ENCODE measurements at places on chromosomes 1 and 21.

DNA sequence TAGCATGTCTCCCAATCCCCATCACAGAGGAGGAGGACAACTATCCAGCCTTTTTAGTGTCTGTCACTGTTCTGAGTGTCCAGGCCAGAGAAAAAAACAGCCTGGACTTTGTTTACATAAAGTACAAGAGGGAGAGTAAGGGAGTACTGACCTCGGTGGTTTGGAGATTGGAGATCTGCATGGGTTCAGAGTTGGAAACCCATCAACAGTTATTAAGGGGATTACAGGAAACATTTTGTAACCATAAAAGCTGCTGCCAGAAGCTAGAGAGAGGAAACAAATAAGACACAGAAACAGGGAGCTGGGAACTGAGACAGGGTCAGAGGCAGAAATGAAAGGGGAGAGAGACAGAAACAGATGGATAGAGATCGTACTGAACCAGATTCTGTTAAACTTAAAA, 131.5 kb upstream of the CTTNBP2NL start:
- no peak for DNase-seq

GRCh38 chr1:94032637-94033036, 88.3 kb downstream of the ABCA4 start:
- no peak for DNase-seq

- DNase-seq = no peak
Observed at GRCh38 chr1:116486424-116486823, 84.4 kb downstream of the CD58 start.

- DNase-seq = no peak
Observed at GRCh38 chr1:1325288-1326074, 879 bp downstream of the CPTP start.

- DNase-seq = no peak
Observed at GRCh38 chr1:232084584-232085223, 458.1 kb downstream of the DISC1 start.

DNA sequence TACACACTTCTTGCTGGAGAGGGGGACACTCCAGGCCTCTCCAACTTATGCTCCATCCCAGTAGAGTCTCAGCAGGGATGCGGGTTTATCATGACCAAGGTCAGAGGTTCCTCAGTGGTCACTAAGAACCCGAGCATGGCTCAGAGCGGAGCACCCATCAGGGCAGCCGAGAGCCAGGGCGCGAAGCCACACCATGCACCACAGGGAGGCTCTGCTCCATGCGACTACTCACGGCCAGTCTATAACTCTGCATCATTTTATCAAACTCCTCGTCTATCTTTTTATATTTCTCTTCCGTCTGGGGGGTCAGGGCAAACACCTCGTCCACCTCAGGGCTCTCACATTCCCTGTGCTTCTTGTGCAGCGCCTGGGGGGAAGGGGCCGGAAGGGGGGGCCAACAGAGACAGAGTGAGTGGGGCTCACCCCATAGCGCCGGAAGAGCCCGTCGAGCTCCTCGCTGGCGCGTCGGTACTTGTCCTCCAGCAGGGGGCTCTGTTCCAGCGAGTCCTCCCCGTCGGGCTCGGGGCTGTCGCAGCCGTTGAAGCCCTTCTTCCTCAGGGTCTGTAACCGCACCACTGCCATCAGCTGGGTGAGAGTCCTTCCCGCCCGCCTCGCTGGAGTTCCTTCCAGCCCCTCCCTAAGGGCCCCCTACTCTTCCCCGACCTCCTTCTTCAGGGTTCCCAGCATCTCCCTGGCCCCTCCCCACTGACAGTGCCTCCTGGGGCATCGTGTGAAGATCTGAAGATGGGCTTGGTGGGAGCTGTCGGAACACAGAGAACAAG, 20.0 kb downstream of the MEF2D start:
- peak; percentile 93 for DNase-seq

DNA sequence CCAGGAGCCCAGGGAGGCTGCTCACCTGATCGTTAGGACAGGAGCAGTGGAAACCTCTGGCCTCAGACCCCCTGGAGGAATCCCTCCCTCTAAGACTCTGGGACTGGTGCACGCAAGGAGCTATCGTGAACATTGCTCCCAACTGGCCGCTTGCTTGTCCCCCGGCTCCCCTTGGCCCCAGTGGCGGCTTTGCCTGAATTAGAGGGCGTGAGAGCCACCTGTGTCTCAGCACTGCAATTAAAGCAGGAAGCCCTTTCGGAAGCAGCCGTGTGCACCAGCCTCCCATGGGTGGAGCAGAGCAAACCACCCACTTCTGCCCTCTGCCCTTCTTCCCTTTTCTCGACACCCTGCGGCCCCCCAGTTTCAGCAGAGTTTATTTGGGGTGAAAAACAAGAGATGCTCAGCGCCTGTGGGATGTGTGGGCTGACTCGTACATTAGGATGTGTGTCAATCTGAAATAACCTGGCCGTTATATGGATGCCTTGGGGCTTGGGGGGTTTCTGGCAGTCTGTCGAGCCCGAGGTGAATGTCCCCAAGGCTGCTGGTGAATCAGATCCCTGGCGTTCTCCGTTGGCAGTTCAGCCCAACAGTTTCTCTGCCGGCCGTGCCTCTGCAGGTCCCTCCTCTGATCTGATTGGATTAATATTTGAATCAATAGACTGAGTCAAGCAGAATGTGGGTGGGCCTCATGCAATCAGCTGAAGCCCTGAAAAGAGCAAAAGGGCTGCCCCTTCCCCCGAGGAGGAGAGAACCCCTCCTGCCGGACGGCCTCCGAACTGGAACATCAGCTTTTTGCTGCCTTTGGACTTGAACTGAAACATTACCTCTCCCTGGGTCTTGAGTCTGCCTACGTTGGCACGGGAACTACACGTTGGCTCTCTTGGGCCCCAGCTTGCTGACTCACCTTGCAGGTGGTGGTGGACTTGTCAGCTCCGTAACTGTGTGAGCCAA, 7.3 kb upstream of the UMODL1 start:
- DNase-seq = peak; percentile 55

DNA sequence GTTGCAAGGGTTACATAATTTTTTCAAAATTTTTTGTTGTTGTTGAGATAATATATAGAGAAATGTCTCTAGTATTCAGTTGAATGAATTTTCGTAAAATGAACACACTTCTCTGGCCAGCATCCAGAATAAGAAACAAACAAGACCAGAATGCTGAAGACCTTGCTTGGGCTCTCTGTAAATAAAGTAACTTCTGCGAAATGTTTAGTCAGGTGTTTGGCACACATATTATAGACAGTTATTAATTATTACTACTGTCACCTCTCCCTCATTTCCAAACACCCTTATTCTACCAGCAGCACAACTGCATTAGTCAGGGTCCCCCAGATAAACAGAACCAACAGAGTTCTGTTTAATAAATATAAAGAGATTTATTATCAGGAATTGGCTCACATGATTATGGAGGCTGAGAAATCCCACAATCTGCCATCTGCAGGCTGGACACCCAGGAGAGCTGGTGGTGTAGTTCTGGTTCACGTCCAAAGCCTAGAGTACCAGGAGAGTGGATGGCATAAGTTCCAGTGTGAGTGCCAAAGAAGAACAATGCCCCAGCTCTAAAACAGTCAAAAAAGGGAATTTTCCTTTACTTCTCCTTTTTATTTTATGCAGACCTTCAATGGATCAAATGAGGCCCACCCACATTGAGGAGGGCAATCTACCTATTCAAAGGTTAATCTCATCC, 44.1 kb upstream of the KCND3 start:
- DNase-seq = no peak

DNA sequence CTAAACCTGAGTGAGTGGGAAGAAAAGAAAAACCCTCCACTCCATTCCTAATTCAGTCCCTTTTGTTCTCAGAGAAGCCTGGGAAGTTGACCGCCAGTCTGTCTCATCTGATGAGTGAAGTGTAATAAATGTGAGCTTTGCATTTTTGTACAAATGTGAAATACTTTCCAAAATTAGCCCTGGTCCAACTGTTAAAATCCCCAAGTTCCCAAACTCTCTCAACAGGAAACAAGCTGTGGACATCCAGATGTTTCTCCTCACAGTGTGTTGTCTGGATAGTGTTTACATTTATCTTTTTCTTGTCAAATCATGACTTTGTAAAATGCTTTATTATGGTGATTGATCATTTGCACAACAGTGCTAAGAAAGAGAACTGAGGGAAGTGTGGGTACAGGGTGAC, 145.1 kb downstream of the TM2D1 start:
- DNase-seq = no peak

DNA sequence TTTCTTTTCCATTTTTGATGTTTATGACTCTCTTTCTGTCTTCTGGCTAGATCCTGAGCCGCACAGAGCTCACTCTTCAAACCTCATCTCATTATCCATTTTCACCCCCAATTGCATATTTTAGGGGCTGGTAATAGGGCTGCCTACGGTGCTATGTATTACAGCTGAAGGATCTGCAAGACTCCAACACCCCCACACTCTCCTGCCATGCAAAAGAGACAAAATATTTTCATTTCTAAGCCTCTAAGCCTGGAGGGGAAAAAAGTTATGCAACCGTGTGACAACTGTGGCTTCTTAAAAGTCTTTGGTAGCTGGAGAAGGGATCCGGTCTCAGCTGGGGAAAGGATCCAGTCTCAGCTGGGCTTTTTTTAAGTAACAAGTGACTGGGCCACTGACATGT, 311.6 kb downstream of the NPHP4 start:
- no peak for DNase-seq

GRCh38 chr1:233005156-233005555, 54.7 kb downstream of the NTPCR start:
- no peak for DNase-seq

- DNase-seq = no peak
Observed at GRCh38 chr21:45891388-45892155, 90.0 kb upstream of the COL6A1 start.

DNA sequence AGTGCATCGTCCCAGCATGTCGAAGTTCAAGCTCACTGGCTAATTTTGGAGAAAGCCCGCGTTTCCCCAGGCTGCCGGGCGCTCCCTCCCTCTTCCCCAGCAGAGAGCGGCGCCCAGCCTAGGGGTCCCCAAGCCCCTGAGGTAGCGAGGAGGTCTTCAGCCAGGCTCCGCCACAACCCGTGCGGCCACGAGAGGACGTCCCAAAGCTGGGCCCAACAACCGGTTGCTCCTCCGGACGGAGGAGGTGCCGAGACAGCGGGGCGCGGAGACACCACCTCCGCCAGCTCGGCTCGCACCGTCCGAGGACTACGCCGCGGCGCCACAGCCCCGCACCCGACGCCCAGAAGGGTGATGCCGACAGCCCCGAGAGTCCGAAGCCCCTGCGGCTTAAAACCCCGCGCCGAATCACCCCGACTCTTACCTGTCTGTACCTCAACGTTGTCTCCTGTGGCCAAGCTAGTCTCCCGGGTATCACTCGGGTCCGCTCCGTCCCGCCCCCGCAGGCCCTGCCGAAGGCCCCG, at the start of gene DENND2C:
TSS of gene DENND2C (minus strand) at position 488 of the 521 bp plus-strand sequence. CDS start 44,065 bp downstream, outside the sequence.
- DNase-seq = no peak

- DNase-seq = no peak
Observed at GRCh38 chr1:97423403-97423802, 497.4 kb downstream of the DPYD start.

DNA sequence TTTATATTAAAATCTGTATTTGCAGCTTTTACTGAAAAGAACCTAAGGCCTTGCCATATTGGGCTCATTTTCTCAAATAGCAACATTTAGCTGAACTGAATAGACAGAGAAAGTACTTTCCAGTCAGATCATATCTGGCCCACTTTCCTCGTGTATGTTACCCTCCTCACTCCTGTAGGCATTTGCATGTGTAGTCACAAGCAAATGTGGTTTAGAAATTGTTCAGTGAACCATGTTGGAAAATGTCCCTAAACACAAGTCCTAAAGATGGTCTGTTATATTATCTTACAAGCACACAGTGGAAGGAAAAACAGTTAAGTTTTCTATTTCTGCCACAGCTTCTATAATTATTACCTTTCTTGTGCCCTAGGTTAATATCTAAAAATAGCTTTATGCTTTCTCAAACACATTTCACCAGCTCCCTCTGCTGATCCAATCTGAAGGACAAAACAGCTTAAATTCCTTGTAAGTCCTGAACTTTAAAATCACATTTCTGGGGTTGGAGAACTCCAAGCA, 606 bp upstream of the FMO4 start:
- DNase-seq = no peak

DNA sequence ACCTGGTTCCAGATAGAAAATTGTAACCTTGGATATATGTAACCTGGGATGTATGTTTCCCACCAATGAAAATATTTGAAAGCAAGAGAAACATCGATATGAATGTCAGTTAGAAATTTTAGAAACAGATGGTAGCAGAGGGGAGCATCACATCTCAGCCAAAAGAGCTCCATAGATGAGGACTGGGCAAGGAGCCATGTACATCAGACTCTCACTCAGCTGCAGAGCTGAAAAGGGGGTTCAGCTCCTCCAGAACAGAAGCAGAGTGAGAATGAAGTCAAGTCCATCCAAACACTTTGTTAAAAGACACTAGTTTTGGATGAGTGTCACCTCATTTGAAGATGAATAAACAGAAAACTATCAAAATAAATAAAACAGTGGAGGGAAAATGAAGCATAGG, 202.4 kb downstream of the HMCN1 start:
- no peak for DNase-seq

DNA sequence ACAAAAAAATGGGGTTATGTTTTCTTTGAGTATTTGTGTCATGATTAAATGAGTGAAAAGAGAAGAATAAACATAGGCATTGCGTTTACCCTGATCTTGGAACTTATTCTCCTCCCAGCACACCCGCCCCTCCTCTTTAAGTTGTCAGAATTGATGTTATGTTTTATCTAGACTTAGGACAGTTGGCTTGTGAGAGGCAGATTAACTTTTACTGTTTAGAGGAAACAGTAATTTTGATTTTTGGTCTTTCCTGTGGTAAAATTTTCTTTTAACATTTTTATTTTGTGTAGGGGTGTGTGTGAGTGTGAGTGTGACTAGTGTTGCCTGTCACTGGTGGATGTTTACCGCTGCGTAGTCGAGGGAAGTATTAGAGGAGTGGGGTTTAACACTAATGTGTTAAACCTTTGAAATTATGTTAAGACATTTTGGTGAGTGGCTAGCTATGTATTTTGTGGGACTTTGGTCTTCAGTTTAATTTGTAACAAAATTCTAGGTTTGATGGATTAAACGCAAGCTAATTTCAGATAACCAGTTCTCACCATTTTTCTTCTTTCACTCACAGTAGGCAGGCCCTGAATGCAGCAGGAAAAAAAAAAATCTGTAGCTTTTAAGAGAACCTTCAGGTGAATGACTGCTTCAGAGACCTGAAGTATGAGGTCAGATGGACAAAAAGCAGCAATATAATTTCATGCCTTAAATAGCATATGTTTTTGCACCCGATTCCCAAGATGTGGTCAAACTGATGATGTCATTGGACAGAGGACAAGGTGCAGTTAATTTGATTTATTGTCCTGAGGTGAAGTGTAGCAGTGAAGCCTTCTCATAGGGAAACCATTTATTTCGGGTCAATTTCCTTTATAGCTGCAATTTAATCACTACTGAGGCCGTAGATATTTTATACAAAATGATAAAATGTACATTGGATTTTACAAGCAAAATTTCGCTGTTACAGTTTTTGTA, 2.7 kb downstream of the POU2F1 start:
- DNase-seq = no peak

GRCh38 chr1:50702395-50702794, 257.7 kb downstream of the FAF1 start:
- no peak for DNase-seq

DNA sequence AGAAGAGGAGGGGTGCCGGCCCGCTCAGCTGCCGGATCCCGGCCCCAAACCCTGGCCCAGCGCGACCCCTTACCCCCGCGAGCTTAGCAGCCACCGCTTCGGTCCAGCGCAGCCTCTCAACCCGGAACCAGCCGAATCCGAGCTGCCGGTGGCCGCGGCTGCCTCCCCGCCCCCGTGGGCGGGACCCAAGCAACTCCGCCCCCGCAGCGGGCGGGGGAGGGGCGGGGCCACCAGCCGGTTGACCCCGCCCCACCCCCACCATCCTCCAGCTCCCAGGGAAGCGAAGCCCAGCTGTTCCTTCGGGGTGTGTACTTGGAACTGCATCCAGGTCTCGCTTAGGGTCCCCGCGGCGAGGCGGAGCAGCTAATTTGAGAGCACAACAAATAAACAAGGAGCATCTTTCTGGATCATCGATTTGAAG, at the start of gene TRIM62:
TSS of gene TRIM62 (minus strand) at position 123 of the 421 bp plus-strand sequence. CDS start 611 bp downstream, outside the sequence.
- peak; percentile 90 for DNase-seq

Data from WERI-Rb-1 (cell line).